Fibroblast of mammary gland (primary cell): ENCODE measurements at places on chromosomes 6 and 20.

- no peak for DNase-seq
Observed at GRCh38 chr6:145830612-145831011, 16.0 kb upstream of the FBXO30 start.

DNA sequence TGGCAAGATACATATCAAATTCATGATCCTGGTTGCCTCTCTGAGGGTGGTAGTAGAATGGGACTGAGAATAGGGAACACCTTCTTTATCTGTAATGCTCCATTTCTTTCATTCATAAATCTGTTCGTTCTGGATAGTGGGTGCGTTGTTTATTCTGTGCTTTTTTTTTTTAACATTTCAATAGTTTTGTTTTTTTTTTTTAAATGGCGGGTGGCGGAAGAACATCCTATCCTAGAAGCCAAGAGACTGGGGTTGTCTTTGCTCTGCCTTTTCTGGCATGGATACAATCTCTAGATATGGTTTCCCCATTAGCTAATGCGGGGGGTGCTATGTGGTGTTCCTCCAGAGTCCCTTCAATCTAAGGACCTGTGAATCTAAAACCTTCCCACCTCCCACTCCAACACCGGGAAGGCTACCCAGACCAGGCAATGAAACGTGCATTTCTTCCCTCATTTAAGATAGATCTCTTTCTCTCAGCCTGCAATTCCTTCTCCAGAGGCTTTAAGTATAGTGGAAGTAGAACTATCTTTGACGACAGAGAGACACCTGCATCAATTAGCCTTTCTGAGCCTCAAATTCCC, 883 bp upstream of the CCDC28A start:
- DNase-seq, result no peak

DNA sequence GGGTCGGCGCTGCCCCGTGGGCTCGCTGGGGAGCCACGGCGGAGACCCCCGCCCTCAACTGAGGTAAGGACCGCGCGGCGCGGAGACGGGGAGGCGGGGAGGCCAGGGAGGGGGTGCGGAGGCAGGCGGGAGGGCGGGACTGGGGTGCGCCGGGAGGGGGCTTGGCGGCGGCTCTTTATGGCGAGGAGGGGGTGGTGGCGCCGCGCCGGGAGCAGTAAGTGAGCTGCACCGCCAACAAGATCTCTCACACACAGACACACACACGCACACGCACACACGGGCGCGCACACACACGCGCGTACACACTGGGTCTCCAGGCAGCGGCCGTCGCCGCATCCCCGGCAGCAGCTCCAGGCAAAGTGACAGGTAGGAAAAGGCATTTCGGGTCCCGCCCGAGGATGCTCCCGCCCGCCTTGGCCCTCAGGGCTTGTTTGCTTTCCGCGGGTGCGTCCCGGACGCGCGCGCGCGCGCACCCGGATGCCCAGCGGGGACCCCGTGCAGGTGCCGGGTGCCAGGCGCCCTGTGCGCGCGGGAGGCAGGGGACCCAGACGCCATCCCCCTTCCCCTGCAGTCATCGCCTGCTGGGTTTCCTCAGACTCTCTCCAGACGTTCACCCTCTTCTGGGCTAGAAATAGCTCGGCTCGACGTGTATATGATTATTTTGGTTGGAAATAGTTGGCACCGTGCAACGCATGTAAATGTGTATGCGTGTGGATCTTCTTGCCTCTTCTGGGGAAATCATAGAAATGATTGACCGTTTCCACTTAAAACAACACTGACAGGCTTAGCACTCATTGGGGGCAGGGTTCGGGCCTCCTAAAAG, at the start of gene PLCB4:
Gene PLCB4, plus strand, starts transcription at position 247 of the 823 bp plus-strand sequence. CDS start 238,728 bp downstream, outside the sequence.
- peak; percentile 25 for DNase-seq

GRCh38 chr6:91087908-91088307, 501.0 kb upstream of the MAP3K7 start:
- no peak for DNase-seq

- DNase-seq, result peak; percentile 63
Observed at GRCh38 chr6:27280064-27280539, 32.0 kb downstream of the POM121L2 start.

DNA sequence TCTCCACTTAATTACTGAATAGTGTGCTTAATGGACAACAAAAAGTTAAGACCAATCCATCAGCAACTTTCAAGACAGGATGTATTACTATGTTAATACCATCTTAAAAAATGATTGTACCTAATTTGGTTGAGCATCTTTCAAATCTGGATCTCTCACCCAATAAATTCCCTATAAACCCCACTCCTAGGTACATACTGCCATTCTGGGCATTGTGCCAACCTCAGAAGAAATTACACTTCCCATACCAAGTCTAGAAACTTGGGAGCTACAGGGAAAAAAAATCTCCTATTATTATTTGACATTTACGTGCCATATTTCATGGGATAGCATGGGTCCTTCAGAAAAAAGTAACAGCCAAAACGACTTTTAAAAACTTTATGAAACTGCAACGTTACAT, 5.1 kb downstream of the SYNCRIP start:
- no peak for DNase-seq

DNA sequence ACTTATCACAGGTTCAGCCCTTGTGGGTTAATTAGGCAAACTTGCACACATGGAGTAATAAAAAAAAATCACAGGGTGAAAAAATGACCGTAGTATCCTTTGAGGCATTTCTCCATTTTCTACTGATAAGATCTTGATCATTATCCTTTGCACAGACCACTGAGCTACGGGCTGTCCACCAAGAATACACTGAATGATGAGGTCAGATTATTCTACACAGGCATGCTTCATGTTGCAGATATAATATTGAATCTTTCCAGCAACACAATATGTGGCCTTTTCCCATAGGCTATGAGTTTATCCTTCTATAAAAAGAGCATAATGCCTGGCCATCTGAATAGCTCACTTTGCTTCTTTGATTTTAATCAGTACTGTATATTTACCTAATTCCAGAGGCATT, 168.9 kb downstream of the FRK start:
- DNase-seq, result no peak

- DNase-seq, result no peak
Observed at GRCh38 chr6:118663993-118664985, 12.9 kb upstream of the CEP85L start.

GRCh38 chr6:44969446-44970185, 358.5 kb upstream of the RUNX2 start:
- peak; percentile 36 for DNase-seq

DNA sequence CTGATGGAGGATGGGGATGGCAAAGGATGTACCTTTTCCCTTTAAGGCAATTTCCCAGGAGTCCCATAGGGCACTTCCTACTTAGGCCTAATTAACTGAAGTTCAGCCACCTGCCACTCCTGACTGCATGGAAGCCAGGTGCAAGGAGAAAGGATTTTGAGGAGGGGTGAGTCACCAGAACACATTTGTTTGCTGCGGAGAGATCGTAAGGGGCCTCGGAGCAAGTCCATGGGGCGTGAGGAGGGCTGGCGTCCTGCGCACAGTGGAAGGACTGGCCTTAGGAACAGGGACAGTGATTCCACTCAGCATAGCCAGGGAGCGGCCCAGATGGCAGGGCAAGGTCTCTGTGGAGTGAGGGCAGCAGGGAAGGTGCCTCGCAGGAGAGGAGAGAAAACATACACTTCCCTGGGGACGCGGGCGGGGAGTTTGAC, 11.8 kb upstream of the MAP1LC3A start:
- DNase-seq, result no peak

DNA sequence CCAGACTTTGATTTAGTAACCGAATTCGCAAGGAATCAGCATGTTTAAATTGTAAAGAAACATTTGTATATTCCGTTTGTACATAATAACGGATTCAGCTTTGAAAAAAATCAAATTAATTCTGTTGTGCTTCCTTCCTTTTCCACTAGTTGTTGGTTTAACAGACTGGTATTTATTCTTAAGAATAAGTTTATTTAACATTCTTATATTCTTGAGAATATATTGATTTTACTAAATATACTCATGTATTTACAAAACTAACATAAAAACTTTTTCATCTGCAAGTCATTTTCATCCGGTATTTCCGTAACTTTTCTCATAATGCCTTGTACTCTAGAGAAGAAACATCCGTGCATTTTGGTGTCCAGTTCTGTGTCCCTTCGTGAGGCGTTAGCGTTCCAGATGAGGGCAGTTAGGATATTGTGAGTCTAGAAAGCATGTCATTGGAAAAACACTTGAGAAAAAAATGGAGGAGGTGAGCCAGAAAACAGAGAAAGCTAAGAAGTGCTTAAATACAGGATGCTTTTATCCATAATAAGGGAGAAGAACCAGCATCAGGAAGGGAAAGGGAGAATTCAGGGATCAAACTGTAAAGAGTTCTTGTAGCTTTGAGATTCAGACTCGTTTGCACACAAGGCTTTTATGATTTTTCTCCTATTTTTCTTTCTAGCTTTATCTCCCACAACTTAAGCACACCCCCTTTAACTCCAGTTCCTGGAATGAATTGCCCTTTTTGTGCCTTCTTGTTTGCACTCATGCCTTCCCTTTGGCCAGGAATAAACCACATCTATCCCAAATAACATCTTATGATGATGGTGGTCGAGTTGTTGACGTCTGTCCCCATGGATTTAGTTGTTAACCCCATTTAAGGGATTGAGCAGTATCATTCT, 1.8 kb downstream of the WRNIP1 start:
- DNase-seq, result no peak

DNA sequence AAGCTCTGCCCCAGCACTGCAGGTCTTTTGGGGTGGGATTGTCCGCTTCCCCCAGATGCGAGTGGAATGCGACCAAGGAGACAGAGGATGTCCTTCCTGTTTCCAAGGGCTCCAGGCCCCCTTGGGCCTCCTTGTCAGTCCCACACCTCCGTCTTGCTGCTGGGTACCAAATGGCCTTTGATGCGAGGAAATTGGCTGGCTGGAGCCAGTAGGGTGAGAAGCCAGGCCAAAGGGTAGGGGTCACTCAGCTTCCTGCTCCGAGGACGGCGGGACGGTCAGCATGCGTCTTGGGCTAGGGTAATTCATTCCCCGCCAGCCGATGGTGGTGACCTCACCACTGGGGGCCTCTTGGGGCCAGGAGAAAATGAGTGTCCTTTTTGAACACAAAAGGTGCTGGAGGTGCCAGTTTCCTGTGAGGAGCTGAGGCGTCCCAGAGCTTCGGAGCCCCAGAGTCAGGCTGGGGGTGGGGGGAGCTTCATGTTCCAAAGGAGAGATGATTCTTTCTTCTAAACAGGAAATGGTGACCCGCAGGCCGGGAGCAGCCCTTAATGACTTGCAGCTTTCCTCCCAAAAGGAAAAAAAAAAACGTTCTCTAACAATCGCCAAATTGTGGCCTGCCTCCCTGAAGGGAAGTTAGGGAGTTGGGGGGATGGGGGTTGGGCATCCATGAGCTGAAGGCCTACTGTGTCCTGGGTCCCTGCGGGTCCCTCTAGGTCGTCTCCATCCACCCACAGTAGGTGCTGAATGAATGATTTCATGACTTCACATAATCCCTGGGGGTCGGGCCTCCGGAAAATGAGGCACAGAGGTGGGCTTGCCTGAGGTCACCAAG, 6.7 kb downstream of the SNAI1 start:
- peak; percentile 87 for DNase-seq

DNA sequence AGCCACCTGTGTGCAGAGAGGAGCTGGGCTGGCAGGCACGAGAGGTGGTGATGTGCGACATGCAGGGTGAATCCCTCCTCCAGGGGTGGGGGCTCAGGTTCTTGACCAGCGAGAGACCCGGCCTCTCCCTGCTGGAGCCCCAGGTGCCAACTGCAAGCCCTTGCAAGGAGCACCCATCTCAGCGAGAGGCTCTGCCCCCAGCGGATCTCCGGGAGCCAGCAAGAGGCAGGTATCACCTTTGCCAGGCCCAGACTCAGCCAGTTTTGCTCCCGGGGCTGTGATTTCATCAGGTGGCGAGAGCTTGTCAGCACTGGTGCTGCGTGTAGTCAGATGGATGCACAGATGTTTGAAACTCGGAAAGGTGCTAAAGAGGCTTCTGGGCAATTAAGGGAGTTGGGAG, 87.7 kb downstream of the TFAP2C start:
- no peak for DNase-seq

DNA sequence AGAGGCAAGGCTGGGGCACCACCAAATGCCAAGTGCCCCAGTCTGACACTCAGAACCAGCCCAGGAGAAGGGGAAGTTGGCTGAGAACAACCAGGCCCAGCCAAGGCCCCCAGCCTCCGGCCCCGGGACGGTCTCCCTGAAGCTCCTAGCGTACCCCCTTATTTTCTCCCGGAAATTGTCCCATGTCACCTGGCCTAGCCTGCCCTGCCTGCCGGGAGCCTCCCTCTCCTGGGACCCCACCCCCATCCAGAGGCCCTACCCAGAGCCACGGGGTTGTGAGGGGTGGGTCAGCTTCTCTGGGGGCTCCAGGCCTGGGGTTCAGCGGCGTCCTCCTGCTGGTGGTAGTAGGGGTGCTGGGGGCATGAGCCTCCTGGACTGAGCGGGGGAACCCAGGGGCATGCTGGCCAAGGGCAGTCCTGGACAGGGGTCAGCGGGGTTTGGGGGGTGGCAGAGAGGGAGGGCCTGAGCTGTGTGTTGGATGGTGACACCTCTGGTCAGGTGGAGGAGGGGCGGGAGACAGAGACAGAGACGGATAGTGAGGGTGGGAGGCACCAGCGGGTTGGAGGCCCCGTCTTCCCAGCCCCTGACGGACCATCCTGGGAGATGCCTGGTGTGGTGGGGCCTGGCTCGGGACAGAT, 7.9 kb upstream of the SLCO4A1 start:
- DNase-seq, result no peak

DNA sequence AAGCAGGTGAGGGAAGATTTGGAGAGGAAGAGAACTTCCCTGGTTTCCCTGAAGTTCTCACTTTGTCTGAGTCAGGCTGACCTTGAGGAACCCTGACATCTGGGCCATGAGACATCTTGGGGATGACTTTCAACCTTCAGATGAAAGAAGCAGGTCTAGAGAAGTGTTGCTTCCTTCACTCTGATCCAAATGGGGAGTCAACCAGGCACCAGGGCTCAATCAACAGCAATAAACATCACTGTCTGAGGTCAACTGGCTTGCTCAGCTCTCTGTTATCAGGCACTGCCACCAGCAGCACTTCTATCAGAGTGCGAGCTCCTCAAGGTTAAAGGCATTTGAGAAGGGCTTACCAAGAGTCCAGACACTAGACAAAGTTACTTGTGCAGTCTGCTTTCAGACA, 6.3 kb downstream of the ACOT8 start:
- DNase-seq, result no peak

- DNase-seq, result no peak
Observed at GRCh38 chr20:33408313-33408712, 7.0 kb upstream of the CDK5RAP1 start.

DNA sequence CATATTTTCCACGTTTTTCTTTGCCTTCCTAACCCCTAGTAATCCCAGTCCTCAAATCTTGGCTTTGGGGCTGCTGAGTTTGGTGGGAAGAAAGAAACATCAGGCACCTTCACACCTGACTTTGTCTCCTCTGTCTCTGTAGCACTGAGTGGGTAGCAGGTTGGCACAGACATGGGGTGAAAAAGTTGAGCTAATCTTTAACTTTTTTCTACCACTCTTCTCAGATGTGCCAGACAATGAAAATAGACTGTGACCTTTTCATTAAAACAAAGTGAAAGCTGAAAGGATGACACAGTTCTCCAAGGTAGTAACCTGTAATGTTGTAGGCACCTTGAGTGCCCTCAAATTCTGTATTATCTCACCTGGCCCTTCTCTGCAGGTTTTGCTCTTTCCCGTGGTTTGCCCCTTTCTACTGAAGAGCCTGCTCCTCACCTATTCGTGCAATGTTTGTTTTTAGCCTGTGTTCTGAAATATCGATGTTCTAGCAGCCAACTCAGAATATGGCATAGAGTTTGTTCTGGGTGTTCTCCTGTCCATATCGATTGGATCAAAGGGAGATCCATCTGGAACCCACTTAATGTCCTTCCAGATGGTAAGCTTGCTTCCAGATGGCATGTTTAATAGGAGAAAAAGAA, 57.8 kb upstream of the ATXN1 start:
- DNase-seq, result no peak

GRCh38 chr6:158801655-158802294, 17.4 kb downstream of the EZR start:
- DNase-seq, result no peak
